Gastroesophageal sphincter (tissue), 4 donors: ENCODE measurements at places on chromosomes 4 and X.

- ATAC-seq = peak; percentile 90
Measured at GRCh38 chrX:103356130-103356798, at the start of gene TCEAL9. TCEAL9 (plus strand) TSS chrX:103356506; CDS start chrX:103357685, 1,179 bp downstream.

DNA sequence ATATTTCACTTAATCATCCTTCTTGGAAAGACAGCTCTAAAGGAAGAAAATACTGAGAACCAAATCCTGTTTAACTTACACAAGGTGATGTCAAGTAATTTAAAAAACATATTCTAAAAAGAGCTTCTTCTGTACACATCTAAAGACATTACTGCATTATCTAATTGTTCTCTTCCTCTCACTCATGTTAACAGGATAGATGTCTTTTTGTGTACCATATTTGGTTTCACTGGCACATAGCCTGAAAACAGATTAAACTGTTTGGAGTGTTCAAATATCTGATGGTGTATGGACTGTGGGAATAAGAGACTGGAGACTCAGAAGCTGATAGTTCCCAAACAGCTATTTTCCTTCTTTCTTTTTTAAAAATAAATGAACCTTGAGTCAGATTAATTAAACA is 213.3 kb upstream of the MAB21L2 start:
- ATAC-seq = no peak

- no peak for ATAC-seq
Measured at GRCh38 chr4:126106658-126107057, 791.9 kb downstream of the FAT4 start.

DNA sequence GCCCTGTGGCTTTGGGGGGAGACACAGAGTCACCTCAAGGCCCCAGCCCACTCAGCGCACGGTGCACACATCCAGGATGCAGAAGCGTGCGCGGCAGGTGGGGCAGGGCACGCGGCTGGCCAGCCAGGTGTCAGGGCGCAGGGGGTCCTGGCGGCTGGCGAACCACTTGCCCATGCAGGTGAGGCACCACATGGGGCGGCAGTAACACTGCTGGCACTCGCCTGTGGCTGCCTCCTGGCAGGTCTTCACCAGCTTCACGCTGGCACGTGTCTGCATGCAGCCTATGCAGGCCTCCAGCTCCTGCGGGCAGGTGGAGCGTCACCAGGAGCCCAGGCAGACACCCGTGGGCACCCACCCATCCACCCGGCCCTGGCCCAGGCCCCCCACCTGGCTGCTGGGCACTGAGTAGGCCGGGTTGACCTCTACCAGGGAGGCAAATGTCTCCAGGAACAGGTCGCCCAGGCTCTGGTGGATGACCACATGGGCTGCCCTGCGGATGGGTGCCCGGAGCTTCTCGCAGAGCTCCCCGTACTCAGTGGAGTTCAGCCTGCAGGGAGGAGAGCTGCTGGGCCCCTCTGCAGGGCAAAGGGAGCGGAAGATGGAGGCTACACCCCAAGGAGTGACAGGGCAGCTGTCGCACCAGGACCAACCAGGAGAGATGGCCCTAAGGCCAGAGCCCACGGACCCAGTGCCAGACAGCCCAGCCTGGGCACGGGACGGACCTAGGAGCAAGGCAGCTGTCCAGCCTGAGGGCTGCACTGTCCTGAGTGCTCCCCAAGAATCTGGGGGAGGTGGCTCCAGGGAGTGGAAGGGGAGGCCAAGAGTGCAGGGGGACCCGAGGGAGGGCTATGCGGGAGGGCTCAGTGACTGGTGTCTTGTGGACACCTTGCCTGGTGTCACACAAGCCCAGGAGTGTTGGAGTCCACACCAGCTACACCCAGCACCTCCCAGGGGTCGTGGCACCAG is 3.7 kb downstream of the TMEM129 start:
- ATAC-seq = no peak

- ATAC-seq = no peak
Measured at GRCh38 chr4:10403633-10404445, 53.4 kb downstream of the ZNF518B start.

DNA sequence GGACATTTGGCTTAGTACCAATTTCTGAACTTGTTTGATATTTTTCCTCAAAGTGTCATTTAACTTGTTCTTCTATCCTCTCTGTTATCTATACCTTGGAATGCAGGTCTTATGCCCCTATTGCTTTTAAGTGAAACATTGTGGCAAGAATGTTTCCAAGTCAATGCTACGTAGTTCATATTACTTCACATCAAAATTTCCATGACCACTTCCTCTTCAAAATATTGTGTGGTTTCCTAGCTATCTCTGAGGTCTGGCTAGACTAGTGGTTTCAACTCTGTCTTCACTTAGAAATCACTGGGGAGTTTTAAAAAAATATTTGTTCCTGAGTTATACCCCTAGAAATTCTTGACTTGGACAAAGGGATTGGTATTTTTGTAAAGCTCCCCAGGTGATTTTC is 20.2 kb upstream of the RASGEF1B start:
- ATAC-seq = peak; percentile 28

- ATAC-seq = peak; percentile 25
Measured at GRCh38 chrX:41559235-41560052, 112.3 kb downstream of the NYX start.

DNA sequence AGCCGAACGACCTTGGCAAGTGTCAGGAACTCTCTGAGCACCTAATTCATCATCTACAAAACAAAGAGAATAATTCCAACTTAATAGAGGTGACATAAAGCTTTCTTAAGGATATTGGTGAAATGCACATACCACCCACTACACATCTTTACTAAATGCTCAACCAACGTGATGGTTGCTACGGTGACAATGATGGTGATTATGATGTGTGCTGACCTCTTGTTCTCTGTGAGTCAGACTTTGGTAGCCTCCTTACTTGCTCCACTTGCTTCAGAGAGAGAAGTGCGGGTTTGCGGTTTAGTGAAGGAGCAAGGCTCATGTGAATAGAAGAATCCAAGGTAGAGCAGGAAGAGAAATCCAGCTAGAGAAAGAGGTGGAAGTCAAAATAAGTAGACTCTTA is 52.8 kb upstream of the CLNK start:
- ATAC-seq = no peak

- no peak for ATAC-seq
Measured at GRCh38 chr4:115233600-115233999, 120.2 kb upstream of the NDST4 start.

DNA sequence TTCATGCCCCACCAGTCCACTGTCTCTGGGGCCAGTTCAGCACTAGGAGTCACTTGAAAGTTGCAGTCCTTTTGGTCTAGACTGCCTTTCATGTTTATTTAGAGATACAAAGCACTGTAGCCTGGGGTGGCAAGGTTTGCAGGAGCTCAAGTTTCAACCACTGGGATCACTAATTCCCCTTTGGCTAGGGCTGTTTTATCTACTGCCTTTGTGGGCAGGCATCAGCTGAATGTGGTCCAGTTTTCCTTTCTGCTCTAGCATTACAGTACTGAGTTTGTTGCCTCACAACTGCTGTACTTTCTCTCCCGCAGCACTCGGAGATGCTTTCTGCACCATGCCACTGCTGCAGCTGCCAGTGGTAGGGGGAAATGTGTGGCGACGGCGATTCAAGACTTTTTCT is 222.3 kb upstream of the HDX start:
- ATAC-seq = no peak

DNA sequence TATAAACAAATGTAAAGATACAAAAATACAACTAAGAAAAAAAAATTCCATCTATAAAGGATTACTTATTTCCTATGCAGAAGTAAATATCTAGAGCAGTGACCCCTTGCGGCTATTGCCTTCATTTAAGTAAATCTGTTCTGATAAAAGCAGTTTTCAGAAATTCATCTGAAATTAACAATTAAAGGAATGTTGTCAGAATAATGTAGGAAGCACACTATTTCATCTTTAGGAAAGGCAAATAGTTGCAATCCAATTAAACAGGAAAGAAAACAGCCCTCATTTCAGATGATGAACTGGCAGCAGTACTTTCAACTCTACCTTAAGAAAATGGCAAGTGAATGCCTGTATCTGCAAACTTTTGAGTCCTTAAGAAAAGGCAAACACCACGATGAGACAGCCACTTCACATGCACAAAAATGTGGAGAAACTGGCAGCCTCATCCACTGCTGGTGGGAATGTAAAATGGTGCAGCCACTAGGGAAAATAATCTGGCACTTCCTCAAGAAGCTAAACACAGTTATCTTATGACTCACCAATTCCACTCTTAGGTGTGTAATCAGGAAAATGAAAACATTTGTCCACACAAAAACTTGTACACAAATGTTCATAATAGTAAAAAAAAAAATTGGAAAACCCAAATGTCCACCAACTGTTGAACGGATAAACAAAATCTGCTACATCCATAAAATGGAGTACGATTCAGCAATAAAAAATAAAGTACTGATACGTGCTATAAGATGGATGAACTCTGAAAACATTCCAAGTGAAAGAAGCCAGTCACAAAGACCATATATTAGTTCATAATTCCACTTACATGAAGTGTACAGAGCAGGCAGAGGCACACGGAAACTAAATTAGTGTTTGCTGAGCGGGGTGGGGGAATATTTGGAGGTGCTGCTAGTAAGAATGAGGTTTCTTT is 2.0 kb upstream of the THAP9 start:
- no peak for ATAC-seq

DNA sequence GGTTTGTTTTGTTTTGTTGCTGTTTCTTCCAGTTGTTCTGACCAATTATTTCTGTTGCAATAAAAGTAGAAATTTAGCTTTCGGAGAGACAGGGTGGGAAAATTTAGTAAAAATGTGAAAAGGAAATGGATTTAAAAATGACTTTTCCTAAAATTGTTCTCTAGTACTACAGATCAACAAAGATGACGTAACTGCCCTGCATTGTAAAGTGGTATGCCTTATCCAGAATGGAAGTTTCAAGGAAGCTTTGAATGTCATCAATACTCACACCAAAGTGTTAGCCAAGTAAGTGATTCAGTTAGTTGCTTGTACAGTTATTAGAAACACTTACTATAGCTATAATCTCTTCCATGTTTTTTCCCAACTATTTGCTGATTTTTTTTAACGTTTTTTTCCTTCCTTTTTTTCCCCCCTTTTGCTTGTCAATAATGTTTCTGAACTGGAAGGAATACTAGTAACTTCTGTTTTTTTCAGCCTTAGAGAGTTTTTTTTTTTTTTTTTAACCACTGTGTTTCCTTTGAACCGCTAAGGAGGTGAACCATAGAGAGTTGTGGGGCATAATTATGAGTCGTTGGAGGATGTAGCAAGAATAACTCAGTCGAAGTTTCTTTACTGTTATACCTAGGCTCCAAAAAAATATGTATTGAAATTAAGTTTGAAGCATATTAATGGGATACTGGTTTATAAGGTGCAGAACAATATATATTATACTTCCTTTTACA is 2.2 kb downstream of the SRP72 start:
- no peak for ATAC-seq

DNA sequence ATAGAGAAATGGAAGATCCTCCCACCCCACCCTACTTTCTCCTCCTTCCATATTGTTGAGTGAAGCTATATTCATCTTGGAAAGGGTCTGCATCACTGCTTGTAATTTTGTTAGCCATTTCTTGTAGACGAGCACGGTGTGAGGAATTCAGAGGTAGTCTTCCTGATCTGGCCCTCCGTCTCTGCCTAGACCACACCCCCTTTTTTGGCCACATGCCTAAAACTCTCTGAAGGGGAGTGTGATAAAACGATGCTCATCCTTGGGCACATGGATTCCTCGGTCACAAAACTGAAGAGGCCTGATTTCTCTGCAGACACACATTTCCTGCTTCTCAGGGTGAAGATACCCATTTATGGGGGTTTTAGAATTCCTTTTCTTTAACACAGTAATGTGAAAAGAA is 182.8 kb downstream of the LARP7 start:
- ATAC-seq = no peak

- ATAC-seq = no peak
Measured at GRCh38 chr4:107133965-107134653, 98.0 kb upstream of the DKK2 start.

DNA sequence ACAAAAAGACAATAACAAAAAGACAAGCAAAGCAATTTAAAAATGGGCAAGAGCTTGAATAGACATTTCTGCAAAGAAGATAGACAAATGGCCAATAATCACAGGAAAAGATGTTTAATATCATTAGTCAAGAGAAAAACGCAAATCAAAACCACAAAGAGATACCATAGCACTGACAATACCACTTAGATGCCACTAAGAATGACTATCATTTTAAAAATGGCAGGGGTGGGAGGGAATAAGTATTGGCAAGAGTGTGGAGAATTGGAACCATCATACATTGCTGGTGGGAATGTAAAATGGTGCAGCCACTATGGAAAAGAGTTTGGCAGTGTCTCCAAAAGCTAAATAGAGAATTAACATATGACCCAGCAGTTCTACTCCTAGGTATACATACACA is 15.1 kb upstream of the EXOC1 start:
- ATAC-seq = no peak

DNA sequence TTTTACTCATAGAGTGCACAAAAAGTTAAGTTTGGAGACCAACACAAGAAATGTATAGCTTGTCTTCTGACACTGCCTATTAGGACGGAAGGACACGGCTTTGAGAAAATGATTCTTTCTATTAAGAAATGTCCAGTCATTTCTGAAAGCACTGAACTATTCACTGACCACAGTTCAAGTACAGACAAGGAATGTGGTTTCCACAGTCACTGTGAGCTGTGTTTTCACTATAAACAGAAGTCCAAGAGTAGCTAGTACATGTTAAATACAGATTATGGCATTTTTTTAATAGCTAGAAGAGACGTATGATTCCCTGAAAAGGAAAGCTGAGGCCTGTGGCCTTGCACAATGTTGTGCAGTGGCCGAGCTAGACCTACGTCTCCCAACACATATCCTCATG is 115.1 kb upstream of the GPM6A start:
- peak; percentile 90 for ATAC-seq

DNA sequence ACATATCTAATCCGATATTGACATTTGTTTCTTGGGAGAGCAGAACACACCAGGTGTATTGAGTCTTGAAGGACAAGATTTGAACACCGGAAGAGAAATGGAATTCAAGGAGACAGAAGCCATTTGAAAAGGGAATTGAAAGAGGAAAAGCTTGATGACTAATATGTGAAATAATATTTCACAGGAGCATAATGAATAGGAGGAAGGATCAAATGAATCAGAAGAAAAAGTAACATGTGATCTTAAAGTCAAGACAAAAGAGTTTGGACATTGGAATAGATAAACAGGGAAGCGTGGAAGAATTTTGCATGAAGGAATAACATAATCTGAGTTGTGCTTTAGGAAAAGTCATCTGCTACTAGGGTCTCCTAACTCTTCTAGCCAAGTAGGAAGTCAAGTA is 145.5 kb upstream of the PDHA2 start:
- ATAC-seq = no peak
